MCF 10A (cell line): ENCODE measurements at places on chromosomes 6 and 20. TPM values are rescaled to one million over a fixed set of nuclear protein-coding genes. Genes with fewer than 3 reads are reported as not detected.

Gene ATXN1
- total RNA-seq, result 16.5 and 34.5 TPM in 2 replicates

Gene SNAP25
- total RNA-seq, result not detected in 2 replicates

Gene HLA-F
- 16.9 and 28.5 TPM in 2 replicates for total RNA-seq

Gene PAQR8
- 1.8 and 1.9 TPM in 2 replicates for total RNA-seq

Gene SSR1
- 318 and 396 TPM in 2 replicates for total RNA-seq

Gene TDP2
- 27.6 and 28.2 TPM in 2 replicates for total RNA-seq

Gene BPIFA1
- total RNA-seq, result not detected in 2 replicates

Gene TENT5A
- total RNA-seq, result 2.5 and 3.9 TPM in 2 replicates

Gene GPLD1
- total RNA-seq, result 0.16 and 0.20 TPM in 2 replicates

Gene SLC13A3
- not detected in 2 replicates for total RNA-seq

DNA sequence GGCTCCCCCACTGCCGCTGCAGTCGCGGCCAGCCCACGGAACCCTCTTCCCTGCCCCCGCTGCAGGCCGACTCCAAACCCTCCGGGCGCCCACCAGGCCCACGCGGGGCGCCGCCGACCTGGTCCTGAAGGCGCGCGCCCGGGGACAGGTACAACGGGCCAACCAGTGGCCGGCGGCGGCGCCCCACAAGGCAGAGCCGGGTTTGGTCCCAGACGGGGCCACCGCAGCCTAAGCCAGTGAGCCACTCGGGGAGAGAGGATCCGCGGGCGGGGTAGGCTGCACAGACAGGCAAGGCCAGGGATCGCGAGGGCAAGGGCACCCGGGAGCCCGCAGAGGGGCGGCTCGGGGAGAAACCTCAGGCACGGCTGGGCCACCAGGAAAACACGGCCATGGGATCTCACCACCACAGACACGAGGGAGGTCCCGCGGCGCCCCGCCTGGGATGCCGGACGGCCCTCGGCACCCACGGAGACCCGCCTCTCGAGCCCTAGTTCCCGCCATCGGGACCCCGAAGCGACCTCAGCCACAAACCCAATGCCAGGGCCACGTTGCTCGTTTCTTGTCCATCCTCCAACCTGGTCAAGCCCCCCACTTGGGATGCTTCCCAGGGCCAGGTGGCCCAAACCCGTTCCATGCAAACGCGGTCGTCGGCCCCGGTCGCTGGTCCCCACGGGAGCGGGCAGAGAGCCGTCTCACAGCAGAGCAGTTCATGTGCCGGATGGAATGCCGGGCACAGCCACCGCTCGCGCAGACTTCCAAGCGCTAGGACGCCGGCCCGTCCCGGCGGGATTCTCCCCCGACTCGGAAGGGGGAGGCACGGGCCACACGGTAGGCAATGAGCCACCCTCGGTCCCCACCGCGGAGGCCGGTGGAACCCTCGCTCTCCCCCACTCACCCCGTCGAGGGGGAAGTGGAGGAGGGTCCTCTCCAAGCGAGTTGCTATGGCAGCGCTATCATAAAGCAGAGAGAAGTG is 1956.6 kb upstream of the DEFB115 start:
- DNase-seq, result no peak

GRCh38 chr6:29720863-29721262 is 2.4 kb upstream of the HLA-F start:
- DNase-seq, result no peak

GRCh38 chr6:63307581-63308246 is 12.1 kb downstream of the LGSN start:
- peak; percentile 74 for DNase-seq

DNA sequence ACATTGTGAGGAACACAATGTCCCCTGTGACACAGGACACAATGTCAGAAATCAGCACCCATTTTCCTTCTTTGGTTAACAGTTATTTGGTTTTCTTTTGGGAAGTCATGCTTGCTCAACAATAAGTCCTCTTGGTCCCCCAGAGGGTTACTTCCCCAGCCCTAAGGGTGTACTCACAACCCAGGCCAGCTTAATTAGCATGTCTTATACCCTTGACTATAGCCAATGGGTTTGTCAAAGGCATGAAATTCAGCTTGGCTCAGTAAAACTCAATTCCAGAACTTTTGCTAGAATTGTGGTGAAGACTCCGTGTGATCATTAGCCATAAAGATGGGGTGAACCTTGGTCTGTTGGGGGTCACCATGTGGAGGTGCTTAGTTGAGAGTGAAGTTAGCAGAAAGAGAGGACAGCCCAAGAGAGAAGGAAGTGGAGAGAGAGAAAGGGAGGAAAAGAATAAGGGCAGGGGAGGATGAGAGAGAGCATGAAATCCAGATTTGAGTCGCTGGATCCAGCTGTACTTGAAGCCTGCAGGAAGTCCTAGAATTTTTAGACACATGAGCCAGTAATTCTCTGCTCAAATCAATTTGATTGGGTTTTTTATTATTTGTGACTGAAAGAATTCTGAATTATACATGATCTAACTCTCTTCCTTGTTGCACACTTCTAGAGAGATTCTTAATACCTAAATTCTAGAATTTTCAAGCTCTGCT is 321.3 kb upstream of the JAG1 start:
- no peak for DNase-seq

- DNase-seq, result peak; percentile 63
Measured at GRCh38 chr6:72826744-72827438, 205.0 kb downstream of the KCNQ5 start.

- peak; percentile 58 for DNase-seq
Measured at GRCh38 chr6:129671442-129672340, 38.3 kb downstream of the ARHGAP18 start.

GRCh38 chr20:37627060-37627766 is 66.6 kb upstream of the CTNNBL1 start:
- DNase-seq, result peak; percentile 69

DNA sequence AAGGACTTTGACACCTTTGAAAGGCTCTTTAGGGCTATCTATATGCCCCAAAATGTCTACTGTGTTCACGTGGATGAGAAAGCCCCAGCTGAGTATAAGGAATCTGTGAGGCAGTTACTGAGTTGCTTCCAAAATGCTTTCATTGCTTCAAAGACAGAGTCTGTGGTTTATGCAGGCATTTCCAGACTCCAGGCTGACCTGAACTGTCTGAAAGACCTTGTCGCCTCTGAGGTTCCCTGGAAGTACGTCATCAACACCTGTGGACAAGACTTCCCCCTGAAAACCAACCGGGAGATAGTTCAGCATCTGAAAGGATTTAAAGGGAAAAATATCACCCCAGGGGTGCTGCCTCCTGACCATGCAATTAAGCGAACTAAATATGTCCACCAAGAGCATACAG is 65.2 kb downstream of the GCNT2 start:
- no peak for DNase-seq

DNA sequence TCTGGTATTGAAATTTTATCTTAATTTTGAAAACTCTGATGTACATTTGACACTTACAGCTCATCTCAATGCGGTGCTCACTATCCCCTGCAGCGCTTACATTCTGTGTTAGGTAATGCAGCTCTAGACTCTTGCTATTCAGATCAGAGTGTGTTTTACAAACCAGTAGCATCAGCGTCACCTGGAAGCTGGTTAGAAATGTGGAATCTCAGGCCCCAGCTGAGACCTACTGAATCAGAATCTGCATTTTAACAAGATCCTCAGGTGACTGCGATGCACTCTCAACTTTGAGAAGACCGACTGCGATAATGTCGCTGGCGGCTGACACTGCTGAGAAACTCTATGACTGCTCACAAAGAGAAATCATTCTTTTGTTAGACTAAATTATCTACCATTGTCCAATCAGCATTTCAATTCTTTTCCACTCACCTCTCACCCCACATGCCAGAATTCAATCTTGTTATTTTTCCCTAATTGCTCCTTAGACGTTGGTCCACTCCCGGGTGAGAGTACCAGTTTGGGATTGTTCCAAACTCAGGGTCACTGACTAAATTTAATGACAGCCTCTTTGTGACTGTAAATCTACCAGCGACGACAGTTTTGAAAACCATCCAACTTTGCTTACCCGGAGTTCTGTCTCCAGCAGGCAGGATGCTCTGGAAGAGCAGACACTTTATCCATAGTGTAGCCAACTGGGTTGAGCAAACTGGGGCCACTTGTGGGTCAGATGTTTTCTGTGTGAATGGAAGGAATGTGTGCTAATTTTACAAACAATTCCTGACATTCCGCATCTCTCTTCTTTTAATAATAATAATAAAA is 140.1 kb upstream of the BTBD3 start:
- DNase-seq, result peak; percentile 9

GRCh38 chr6:80504882-80505281 is 398.4 kb downstream of the BCKDHB start:
- no peak for DNase-seq

DNA sequence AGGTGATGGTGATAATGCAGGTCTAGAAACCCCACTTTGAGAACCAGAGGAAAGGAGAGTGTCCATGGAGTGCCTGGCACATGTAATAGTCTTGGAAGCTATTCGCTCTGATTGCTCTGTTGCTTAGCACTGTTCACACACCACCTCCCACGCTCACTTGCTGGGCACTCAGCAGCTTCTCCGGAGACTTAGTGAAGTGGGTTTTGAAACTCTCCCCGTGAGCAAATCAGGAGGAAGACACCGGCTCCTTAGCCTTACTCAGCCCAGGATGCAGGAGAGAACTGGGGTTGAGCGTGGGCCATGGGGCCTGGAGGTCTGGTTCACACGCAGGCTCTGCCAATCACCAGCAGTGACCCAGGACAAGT is 22.2 kb downstream of the BMP7 start:
- no peak for DNase-seq

- peak; percentile 27 for DNase-seq
Measured at GRCh38 chr20:62977613-62978560, 25.4 kb downstream of the SLC17A9 start.

DNA sequence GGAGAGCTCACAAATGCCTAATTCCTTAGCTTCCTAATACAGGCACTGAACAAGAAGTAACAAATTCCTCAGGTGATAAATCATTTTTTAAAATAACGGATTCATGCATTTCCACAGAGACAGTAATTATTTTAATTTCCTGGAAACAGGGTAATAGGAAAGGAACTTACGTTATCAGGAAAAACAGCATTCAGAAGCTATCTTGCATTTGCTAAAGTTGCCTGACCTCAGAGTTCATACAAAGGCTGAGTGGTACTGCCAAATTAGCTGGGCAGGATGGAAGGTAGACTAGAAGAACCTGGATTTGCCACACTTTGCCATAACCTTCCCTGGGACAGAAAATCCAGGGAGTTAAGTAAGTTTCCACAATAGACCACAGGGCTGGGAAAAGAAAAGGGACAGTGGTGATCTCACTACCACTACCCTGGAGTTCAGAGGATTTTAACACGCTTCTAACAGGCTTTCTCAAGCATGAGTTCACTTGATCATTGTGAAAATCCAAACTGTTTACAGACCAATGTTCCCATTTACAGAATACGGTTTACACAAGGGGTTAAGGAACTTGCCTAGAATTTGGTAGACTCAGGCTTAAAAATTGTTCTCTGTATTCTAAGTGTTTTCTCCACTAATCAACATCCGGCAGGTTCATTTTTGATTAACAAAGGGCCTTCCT is 57.0 kb downstream of the KIF13A start:
- DNase-seq, result no peak
